Stimulated activated CD4-positive, alpha-beta T cell treated with anti-CD3 and anti-CD28 coated beads, Interleukin-1b, Interleukin-23, amount 100 ng/mL, for 24 hours (primary cell): ENCODE measurements at places on chromosomes 6 and 20.

- DNase-seq = no peak
Observed at GRCh38 chr20:21302664-21303060, 469 bp upstream of the XRN2 start.

DNA sequence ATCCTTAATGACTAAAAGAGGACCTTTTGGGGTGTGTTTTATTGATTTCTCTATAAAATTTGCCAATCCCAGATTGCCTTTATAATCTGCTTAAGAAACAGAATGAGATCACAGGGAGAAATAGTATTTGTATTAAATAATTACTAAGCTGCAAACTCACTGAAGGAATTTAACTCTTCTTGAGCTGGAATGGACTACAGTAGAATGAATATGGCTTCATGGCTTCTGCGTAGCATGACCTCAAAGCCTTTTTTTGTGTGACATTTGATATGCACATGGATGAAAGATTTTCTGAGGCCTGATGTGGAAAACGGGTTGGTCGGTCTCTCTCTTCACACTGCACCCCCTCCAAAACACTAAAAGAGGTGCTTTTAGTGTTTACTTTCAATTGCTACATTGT lies 115.9 kb downstream of the QKI start:
- DNase-seq = no peak

DNA sequence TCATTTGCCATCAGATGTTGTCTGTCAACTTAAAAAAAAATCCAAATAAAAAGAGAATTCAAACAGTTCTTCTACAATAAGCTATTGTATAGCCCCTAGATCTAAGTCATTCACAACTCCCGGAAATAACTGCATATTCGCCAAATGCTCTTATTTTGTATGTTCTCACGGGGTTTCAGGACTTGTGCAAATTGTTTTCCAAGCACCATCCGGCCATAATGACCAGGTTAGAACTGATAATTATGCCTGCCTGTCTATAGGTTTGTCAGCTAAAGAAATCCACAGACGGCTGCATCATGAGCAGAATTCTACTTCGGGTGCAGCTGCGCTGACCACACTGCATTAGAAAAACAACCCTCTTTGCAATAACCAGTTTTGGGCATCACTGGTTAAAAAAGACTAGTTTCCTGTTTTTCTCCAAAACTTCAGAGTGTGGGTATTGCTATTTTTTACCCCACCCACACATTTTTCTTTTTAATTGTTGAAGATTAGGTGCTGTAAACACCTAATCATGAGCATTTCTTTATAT lies 87.7 kb downstream of the HIVEP2 start:
- no peak for DNase-seq

DNA sequence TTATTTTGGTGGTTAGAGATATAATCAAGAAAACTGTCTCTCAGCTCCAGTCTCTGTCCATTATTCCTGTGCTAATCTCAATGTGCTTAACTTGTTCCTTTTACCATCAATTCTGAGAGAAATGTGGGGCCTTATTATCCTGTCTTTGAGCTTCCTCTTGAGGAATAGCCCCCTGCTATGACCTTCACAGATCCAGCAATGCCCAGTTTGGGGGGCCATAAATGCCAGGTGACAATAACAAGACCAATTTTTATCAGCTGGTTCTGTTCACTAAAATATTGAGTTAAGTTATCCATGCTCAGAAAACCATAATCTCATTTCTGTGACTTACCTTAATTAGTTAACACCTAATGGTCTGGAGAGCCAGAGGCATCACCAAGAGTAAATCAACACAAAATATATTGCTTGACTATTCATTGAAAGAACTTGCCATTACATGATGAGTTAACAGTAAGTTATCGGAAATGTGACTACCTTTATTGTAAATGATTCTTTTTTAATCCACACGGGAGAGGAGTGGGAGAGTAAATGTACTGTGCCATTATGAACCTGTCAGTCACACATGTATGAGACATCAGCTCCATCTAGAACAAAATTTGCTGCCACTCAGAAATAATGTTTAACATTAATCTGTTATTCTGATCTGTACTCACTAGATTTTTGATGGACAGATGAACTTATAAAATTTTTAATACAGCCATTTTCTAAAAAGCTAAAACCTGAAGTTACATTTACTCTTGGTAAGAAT lies 149.7 kb downstream of the ID4 start:
- no peak for DNase-seq

DNA sequence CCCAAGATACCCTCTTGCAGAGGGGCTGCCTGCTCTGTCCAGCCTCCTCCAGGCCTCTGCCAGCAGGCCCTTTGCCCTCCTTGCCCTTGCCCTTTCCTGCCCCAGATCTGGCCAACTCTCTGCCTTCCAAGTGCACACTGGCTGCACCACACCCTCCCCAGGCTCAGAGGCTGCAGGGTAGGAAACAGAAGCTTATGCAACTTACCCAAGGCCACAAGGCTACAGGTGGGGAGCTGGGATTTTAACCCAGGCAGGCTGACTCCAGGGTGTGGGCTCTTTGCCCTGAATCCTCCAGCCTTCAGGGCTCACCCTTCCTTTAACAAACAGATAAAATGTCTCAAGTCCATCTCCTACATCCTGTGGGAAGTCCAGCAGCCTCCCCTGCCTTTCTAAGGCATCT lies 14.5 kb upstream of the TRAF3IP2 start:
- DNase-seq = no peak

- no peak for DNase-seq
Observed at GRCh38 chr6:16168858-16169257, 40.0 kb downstream of the MYLIP start.

- no peak for DNase-seq
Observed at GRCh38 chr6:139336488-139336887, 38.0 kb downstream of the CITED2 start.

DNA sequence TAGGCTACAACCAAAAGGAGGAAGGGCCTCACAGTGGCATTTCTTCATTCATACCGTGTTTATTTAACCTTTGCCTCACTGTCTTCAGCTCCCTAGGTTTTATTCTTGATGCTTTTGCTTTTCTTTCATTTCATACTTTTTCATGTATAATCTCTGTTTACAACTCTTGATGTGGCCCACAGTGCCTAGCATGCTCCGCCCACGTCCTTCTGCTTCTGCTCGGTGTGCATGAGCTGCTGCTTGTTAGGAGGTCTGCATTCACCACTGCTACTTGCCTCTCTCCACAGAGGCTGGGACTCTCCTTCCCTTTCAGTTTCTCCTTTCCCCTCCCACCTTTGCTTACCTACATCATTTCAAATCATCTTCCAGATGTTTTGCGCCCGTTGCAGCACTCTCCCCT lies 147.6 kb downstream of the EYA4 start:
- DNase-seq = no peak

- DNase-seq = no peak
Observed at GRCh38 chr6:76681781-76682180, 609.3 kb upstream of the IMPG1 start.

DNA sequence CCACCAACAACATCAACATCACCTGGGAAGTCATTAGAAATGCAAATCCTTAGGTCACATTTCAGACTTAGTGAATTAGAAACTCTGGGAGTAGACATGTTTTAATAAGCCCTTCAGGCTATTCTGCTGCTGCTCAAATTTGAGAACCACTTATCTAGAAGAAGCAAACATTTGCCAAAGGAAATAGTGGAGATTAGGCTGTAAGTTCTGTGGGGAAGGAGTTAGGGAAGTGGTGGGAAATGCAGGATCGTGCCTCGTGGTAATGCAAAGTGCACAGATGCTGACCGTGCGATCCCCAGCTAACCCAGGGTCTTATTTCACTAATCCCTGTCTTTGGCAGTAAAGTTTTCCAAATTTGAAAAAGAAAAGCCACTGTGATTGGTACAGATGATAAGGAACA lies 328.5 kb downstream of the EPM2A start:
- DNase-seq = no peak

GRCh38 chr6:8337147-8337546 lies 98.2 kb downstream of the SLC35B3 start:
- no peak for DNase-seq

- no peak for DNase-seq
Observed at GRCh38 chr6:80022803-80023202, 18.4 kb downstream of the TTK start.

DNA sequence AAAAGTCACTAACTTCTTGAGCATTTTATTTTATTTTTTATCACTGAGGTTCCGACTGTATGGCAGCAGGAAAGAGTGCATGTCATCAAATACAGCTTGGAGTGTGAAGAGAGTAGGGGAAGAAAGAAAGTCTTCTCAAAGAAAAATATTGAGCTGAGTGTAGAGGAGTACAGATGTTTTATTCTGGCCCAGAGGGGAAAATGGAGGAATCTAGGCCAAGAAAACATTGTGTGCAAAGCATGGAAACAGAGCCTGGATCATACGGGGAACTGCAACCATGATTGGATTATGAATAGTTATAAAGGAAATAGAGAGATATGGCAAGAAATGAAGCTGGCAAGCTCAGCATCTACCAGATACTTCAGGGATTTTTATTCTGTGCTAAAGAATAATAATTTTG lies 104.2 kb upstream of the SCGN start:
- DNase-seq = no peak

- no peak for DNase-seq
Observed at GRCh38 chr6:130720076-130720715, 107.0 kb upstream of the SMLR1 start.

DNA sequence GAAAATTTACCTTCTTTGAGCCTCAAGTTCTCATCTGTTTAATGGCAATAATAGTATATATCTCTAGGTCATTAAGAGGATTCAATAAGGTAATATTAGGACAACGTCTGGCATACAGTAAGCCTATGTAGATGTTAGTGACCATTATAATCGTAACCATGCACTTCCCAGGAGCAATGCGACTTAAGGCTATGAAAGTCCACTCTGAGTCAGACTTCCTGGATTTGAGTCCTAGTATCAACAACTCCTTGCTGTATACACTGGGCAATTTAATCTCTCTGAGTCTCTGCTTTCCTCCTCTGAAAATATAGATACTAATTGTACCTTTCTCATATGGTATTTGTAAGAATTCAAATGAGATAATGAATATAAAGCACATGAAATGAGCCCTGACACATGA lies 168.1 kb upstream of the HDDC2 start:
- DNase-seq = no peak

DNA sequence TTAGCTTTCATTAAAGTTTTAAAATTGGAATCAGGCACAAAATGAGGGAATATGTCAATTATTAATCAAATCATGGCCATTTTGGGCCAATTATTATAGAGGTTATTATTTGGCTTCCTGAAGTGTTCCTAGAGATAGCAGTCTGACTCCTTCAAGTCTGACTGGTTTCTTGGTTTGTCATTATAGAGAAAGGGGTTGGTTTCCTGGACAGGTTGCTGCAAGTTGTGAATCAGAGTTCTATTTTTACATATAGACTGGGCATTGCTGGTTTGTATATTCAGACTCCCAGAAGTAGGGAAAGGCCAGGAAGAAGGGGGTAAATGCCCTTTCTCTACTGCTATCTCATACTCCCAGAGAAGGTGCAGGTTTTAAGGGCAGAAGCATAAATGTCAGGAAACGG lies 121.4 kb upstream of the CEP162 start:
- no peak for DNase-seq

GRCh38 chr6:35468980-35469750 lies 964 bp downstream of the RPL10A start:
- no peak for DNase-seq

- no peak for DNase-seq
Observed at GRCh38 chr6:33189625-33190448, 2.4 kb downstream of the COL11A2 start.

DNA sequence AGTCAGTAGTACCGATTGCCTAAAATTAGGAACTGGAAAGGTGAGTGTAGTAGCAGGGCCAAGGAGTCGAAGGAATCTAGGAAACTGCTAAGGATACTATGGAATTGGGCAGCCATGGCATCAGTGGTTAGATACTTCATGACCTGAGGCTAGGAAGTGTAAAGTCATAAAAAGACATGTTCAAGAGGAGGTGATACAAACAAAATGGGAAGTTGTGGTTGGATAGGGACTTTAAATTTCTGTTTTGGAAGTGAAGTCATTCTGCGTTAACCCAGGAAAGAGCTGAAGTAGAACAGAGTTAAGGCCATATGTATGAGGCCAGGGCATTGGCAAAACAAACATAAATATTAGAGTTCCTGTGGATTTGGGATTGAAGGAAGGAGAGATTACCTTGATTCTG lies 88.6 kb upstream of the TMEM181 start:
- DNase-seq = no peak

- DNase-seq = no peak
Observed at GRCh38 chr6:158978757-158979156, 21.2 kb downstream of the RSPH3 start.

DNA sequence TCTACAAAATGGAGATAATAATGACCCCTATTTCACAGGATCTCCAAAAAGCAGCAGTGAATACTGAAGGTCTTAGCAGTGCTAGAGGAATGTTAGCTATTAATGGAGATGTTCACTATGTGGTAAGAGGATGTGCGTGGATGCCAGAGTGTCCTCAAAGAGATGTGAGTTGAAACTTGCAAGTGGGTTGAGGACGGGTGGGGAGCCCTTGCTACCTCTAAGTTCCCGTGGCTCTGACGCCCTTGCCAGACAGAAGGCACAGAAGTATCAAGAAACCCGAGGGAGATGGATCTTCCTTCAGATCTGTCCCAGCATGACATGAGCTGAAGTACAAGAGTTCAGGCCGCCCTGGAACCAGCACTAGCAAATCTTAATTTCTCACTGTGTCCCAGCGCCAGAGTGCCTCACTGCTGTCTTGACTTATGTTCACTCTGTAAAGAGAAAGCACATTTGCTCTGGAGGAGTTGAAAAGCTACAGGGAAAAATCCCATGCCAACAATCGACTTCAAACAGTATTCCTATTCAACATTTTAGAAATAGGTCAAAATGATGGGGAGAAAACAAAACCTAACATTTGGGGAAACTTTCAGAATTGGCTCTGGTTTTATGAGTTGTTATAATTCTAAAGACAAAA lies 59.5 kb downstream of the FYN start:
- DNase-seq = no peak

GRCh38 chr6:138666636-138667035 lies 106.9 kb upstream of the CCDC28A start:
- DNase-seq = no peak

DNA sequence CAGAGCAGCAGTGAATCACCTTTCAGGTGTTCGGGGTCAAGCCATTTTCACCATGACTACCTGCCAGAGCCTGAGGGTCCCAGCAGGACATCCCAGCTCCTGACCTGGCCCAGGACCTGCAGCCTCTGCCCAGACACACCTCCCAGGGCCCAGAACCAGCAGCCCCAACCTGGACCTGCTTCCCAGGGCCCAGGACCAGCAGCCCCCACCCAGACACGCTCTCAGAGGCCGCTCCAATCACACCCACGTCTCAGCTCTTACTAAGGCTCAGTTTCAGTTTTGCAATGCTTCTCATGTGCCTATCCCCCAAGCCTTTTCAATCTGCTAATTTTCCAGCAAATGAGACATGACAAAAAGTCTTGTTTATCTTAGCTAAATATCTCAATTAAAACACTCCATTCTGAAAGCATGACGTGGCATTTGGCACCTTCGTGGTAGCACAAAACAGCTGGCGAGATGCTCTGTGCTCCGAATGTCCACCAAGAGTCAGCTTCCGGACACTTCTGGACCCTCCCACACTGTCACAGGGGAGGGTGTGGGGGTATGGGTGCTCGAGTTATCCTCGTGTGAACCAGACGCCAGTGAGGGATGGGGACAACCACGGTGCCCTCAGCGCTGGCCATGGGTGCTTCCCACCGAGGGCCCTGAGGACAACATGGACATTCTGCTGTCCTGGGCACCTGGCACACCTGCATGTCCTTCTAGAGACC lies 253.2 kb downstream of the DLL1 start:
- no peak for DNase-seq
